ENCODE measurements at places on chromosomes 13 and 19.

GRCh38 chr19:5706876-5707573 lies 12.9 kb downstream of the LONP1 start:
- DNase-seq: no peak

DNA sequence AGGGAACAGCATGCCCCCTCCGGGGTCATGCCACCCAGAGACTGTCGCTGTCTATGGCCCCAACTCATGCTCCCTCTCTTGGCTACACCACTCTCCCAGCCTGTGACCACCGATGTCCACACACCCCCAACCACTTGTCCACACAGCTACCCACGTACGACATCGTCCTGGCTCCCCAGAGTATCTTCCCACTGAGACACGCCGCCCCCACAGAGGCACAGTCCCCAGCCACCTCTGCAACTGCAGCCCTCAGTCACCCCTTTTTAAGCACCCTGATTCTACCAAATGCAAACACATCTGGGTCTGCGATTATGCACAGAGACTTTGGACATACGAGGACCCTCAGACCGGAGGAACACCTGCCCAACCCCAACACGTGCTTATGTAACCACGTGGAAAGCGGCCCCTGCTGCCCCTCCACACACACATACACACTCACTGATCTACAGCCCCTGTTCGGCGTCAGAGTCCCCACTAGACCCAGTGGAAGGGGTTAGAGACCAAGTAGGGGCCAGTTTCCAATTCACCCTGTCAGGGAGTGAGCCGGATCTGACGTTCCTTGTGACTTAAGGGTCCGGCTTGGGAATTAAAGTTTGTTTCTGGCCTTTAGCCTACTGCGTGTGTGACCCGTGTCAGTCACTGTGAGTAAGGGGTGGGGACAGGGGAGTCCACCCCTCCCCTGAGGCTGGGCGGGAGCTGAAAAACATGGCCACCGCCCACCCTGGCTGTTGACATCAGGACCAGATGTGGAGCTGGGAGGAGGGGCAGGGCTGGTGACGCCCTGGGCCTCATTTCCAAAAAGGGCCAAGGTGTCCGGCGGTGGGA lies 11.9 kb upstream of the AXL start:
- no peak for DNase-seq

GRCh38 chr19:49565261-49565660 lies 15.1 kb downstream of the NOSIP start:
- no peak for DNase-seq

DNA sequence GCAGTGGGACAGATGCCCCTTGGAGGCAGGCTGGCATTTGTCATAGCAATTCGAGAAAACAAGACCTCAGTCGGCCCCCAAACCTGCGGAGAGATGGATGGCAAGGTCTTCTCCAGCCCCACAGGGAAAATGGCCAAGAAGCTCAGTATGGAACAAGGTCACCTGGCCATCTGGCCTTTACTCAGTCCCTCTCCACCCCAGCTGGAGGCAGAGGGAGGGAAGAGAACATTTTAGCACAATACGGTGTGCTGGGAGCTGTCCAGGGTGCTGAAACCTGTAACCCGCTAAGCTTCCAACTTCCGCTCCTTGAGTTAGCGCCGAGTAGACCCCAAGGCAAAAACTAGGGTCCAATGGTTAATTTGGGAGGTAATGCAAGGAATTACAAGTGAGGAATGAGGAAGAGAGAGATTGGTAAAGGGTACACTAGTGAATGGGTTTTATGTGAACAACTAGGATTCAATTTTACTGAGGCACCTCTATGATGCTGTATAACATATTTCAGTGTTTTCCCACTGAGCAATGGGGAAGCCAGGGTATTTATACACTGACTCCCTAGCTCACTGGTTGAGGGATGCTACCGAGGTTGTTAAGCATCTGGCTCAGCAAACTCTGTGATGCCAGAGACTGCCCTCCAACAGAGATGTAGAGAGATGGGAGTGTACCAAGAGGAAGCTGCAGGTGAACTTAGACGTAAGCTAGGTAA lies 64.3 kb downstream of the CACNA1A start:
- DNase-seq: peak; percentile 27

- DNase-seq: peak; percentile 57
These were observed 172.6 kb downstream of the NUFIP1 start for GRCh38 chr13:44816701-44817100.

DNA sequence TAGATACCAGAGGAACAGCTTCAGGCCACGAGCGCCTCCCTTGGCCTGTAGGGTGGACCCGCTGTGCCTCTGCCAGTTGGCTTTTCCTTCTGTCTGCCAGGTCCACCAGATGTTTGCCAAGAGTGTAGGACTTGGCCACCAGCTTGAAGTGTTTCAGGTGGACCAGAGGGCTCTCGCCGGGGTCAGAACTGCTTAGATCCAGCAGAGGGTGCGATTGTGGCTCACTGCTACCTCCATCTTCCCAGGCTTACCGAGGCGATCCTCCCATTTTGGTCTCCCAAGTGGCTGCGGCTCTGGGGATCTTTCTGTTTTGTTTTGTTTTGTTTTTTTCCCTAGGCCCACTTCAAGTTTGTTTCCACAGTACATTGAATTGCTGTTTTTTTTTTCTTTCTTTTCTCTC lies 23.0 kb upstream of the ZNF730 start:
- no peak for DNase-seq

- peak; percentile 7 for DNase-seq
These were observed 19.0 kb downstream of the ZNF790 start for GRCh38 chr19:36819130-36819630.

DNA sequence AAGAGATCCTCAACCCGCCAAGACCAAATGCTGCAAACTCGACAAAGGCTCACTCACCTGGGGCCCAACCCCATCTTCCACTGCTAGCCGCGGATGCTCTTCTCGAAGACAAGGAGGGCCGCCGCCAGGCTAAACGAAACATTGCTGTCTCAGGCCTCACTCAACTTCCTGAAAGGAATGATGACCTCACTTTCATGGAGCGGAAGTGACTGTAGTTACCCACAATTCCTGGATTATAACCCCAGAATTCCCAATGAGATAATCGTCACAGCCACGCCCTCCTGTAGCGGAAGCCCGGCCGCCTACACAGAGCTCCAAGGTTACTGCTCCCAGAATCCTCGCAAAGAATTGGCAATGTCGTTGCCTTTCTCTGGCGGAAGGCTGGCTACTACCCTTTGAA lies 10.5 kb upstream of the ZNF112 start:
- DNase-seq: no peak

GRCh38 chr13:79646880-79647279 lies 165.9 kb downstream of the NDFIP2 start:
- no peak for DNase-seq

GRCh38 chr19:35596366-35596999 lies 10.5 kb downstream of the PMIS2 start:
- DNase-seq: no peak

DNA sequence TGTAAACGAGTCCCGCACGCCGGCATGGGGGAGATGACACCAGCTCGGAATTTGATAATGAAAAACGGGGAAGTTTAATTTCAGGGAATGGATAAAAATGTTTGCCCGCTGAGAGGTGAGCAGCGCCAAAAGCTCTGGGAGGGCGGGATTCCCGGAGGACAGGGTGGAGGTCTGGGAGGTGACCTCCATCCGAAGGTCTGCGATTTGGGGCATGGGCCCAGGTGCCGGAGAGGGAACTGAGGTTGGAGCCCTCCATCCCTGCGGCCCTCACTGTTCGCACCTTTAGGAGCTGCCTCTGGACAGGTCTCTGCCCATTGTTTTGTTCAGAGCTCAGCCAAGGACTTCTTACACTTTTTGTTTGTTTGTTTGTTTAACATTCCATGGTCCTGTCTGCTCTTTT lies 129.8 kb downstream of the URI1 start:
- DNase-seq: no peak

DNA sequence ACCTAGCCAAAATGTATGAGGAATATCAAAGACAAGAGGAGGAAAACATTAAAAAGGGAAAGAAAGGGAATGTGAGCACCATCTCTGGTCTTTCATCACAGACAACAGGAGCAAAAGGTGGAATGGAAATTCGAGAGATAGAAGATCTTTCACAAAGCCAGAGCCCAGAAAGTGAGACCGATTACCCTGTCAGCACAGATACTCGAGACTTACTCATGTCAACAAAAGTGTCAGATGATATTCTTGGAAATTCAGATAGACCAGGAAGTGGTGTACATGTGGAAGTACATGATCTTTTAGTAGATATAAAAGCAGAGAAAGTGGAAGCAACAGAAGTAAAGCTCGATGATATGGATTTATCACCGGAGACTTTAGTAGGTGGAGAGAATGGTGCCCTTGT lies 217.0 kb downstream of the NBEA start:
- DNase-seq: no peak

GRCh38 chr19:5130371-5131030 lies 161.6 kb downstream of the KDM4B start:
- no peak for DNase-seq

DNA sequence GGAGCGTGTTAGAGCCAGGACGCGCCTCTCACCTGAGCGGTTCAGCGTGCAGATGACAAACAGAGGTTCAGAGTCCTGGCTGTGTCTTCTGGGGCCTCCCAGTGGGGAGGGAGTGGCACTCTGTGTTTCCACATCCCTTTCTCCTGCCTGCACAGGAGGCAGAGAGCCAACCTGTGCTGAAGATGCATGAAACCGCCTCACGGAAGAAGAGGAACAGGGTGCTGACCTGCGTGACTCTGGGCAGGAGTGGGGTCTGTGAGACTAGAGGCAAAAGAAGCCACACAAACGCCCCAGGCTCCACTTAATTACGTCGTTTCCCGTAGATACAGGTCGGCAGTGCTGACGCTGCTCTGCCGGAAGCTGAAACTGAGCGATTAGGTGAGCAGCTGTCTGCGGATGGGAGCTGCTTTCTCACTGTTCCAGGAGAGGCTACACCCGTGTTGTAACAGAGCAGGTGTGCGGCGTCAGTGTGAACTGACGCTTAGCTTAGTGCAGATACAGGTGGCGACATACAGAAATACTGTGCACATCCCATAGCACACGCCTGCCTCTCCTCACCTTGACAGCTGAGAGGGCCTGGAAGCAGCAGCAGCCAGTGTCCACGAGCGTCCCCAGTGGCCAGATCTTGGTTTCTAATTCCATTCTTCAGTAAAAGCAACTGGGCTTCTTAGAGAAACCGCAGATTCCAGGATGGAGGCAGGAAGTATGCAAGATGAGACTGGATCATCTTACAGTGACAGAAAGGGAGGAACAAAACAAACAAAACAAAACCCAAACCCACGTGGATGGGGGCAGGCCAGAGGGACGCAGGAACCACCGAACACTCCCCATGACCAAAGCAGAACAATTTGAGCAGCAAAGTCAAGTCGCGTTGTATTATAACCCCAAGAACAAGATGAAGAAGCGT lies 37.7 kb upstream of the MCF2L start:
- peak; percentile 80 for DNase-seq

GRCh38 chr13:93505104-93505952 lies 278.7 kb downstream of the GPC6 start:
- peak; percentile 42 for DNase-seq
